Occipital lobe (tissue), 3 donors: ENCODE measurements at places on chromosomes 2 and 18.

DNA sequence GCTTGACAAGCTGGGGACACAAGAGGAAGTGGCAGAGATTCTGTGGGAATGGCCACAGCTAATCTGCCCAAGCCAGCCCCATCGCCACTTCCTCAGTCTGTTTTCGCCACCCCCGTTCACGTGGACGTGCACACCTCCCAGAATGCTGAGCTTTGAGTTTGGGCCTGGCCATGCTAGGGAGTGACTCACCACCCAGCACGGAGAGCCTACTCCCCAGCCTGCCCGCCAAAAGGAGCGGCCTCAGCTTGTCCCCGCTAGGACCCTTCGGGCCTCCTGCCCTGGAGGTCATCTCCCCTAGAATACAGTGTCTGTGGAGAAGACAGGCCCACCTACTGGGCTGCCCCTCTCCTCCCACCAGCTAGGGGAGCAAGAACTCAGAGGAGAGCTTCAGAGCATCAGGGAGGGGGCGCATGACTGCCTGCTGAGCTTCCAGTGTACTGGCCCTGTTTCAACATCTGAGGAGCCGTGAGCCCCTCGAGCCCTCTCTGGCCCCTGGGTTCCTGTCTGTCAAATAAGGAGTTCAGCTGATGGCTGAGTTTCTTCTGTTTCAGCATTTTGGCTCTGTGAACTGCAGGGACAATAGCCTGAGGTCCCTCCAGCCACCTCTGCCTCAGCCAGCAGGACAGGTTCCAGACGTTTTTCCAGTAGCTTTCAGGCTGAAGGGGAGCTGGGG lies 5.1 kb downstream of the SLC35F6 start:
- DNase-seq = peak; percentile 80

DNA sequence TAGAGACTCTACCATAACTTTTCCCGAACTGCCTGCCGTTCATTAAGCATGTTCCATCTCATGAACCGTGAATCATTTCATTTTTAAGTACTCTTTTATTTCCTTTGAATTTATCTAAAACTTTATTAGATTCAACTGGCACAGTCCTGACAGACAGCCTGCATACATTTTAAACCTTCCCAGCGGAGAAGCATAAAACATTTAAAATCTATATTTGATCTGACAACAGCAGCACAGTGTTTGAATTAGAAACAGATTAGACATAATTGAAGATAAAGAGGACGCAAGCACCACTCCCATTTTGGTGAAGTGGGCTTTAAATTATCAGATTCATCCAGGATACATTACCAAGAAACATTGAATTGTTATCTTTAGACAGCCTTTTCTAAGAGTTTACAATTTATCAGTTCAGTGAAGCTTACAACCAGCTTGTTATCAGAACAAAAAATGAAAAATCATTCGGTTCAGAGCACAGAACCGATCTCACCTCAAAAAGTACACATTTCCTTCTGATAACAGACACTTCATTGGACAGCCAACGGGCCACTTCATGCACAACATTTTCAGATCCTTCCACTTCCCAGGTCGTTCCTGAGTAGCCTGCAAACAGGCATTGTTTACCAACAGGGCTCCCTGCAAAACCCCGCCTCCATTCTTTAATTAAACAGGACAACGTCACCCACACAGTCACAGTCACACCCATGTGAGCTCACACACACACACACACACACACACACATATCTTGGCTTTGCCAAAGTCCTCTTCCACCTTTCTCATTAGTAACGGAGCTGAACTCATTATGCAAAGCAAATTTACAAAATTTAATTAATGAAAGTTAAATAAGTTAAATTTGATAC lies 171.2 kb downstream of the SP3 start:
- no peak for DNase-seq

GRCh38 chr2:8178911-8179310 lies 502.9 kb upstream of the ID2 start:
- no peak for DNase-seq

DNA sequence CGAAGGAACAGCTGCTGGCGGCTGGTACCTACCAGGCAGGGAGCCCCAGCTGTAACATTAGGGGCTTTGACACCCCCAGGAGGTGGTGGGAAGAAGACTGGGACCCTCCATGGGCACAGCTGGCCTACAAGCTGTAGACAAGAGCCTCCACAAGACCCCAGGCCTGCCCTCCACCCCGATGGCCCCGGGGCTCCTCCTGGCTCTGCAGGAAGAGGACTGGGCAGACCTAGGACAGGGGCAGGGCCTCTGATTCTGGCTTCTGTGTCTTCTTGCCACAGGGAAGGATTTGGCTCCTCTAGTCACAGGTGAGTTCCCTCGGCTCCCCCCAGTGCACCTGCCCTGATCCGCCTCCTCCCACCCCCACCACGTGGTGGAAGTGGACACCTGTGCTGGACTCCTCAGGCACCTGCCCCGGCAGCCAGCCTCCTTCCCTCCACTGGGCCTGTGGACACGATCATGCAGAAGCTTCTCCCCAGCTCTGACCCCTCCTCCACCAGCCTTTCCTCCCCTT lies 53.4 kb upstream of the ODC1 start:
- DNase-seq = no peak

DNA sequence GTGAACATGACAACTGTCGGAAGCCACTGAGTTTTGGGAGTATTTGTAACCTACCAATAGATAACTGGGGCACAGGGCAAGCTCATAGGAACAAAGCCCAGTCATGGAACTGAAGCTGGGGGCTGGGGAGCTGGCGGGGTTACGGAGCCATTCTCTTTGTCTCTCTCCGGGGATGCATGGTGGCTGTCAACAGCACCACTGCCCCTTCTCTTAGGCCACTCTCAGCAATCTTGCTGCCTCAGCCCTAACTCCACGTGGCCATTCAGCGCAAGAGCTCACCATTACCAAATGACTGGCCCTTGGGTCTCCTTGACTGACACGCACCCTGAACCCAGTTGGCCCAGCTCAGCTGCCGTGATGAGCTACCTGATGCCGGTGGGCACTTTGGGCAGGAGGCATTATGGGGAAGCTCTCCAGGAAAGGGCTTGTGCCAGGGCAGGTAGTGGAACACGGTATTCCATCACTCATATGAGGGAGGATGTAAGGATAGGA lies 33.6 kb upstream of the ODC1 start:
- DNase-seq = no peak

- peak; percentile 22 for DNase-seq
These were observed 947 bp downstream of the ITSN2 start for GRCh38 chr2:24359129-24360049.
